Spinal cord (tissue), 10 donors: ENCODE measurements at places on chromosomes 16 and 17. TPM values are rescaled to one million over a fixed set of nuclear protein-coding genes. Genes with fewer than 3 reads are reported as not detected.

DNA sequence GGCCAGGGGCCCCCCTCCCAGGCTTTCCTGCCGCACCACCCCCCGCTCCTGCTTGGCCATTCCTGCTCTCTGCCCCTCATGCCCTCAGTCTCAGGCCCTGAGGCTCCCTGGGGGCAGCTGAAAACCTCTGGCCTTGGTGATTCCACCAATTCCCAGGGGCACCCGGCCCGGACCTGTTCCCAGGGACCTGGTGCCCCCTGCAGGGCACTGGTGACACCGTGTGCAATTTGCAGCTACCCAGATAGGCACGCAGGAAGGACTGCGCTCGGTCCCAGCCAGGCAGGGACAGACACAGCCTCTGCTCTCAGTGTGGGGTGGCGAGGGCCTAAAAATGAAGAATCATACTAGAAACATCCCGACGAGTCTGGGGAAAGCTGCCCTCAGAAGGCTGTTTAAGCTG, 13.4 kb downstream of the WFDC1 start:
- no peak for DNase-seq

CA5A gene
- polyA plus RNA-seq = 0.10 TPM

CDH15 gene
- 1.2 TPM for polyA plus RNA-seq

GRCh38 chr17:77749321-77749751, 209.2 kb upstream of the TNRC6C start:
- DNase-seq = no peak

GRCh38 chr17:19357351-19357750, 5.2 kb downstream of the B9D1 start:
- no peak for DNase-seq
